HCT116 (cell line): ENCODE measurements at places on chromosomes 7 and 10. TPM values are rescaled to one million over a fixed set of nuclear protein-coding genes. Genes with fewer than 3 reads are reported as not detected.

The PALS2 gene
- total RNA-seq = 44.6 TPM

DNA sequence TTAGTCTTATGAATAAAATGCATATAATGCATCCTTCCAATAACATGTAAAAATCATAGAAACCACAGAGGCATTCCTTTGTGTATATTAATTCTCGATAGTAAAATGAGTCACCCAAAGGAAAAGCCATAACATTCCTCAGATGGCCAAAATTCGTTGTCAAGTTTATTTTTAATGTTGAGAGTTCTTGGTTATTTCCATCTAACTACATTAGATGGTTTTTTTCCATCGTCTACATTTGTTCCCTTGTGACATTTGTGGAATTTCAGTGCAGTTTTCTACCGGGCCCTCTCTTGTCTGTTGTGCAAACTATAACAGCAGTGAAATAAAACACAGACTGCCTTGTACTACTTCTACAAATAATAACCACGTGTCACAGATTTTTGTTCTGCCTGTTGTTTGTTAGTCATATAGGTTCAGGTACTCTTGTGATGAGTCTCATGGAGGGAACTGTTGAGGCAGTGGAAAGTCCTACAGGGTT is 54.7 kb upstream of the CCAR1 start:
- peaks cover 11% of the 10 kb centered on the region for H3K4me1 ChIP-seq
- no peaks in the 10 kb centered on the region; the same call in 1 of the 2 replicates for H3K36me3 ChIP-seq
- no peaks in the 10 kb centered on the region for H3K27me3 ChIP-seq
- no peak overlapping the region for H3K4me3 ChIP-seq
- DNase-seq = no peak

DNA sequence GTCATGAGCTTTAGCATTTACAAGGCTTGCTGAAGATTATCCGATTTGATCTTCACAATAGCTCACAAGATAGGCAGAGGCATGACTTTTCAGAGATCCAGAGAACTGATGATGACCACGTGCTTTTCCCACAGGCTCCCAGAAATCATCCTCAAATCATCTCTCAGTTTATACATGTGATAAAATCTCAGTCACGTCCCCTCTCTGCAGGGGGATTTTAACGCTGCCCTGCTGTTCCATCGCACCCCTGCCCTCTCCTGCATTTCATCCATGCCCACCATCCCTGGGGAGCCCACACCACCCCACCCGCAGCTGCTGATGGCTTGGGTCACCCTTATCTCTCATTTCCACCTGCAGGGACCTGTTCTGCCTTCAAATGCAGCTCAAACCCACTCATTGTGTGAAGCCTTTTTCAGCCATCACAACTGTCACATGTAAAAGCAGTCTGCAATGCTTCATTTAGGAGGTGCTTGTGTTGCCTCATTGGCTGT is 141.8 kb downstream of the DIP2C start:
- H3K27ac ChIP-seq = no peak overlapping the region
- no peak overlapping the region for H3K4me3 ChIP-seq
- H3K4me1 ChIP-seq = peaks cover 7% of the 10 kb centered on the region; the same call in 1 of the 2 replicates
- DNase-seq = no peak
- no peaks in the 10 kb centered on the region for H3K36me3 ChIP-seq
- H3K27me3 ChIP-seq = no peaks in the 10 kb centered on the region

The PRSS2 gene
- total RNA-seq = 36.8 TPM

GRCh38 chr7:150951521-150951920 is 26.6 kb downstream of the KCNH2 start:
- no peak for DNase-seq
- H3K4me1 ChIP-seq = no peaks in the 10 kb centered on the region
- no peak overlapping the region for H3K4me3 ChIP-seq
- no peaks in the 10 kb centered on the region for H3K36me3 ChIP-seq
- no peak overlapping the region for H3K27ac ChIP-seq

GRCh38 chr10:78605800-78606350 is 462.9 kb upstream of the ZMIZ1 start:
- no peaks in the 10 kb centered on the region for H3K4me1 ChIP-seq
- H3K27me3 ChIP-seq = peaks cover 4% of the 10 kb centered on the region; the same call in 1 of the 2 replicates
- H3K4me3 ChIP-seq = no peak overlapping the region

The CYP26C1 gene
- 0.07 TPM for total RNA-seq

GRCh38 chr7:47460251-47460989 is 121.5 kb downstream of the TNS3 start:
- peaks cover 7% of the 10 kb centered on the region for H3K4me1 ChIP-seq
- DNase-seq = no peak
- no peaks in the 10 kb centered on the region for H3K36me3 ChIP-seq
- no peak overlapping the region for H3K4me3 ChIP-seq
- no peak overlapping the region for H3K27ac ChIP-seq
- H3K27me3 ChIP-seq = no peaks in the 10 kb centered on the region

- H3K27me3 ChIP-seq = peaks cover 37% of the 10 kb centered on the region
- H3K4me3 ChIP-seq = no peak overlapping the region
- H3K4me1 ChIP-seq = no peaks in the 10 kb centered on the region
- H3K36me3 ChIP-seq = no peaks in the 10 kb centered on the region
- no peak for DNase-seq
- H3K27ac ChIP-seq = no peak overlapping the region
Observed at GRCh38 chr7:98629001-98629431, 11.9 kb downstream of the NPTX2 start.

DNA sequence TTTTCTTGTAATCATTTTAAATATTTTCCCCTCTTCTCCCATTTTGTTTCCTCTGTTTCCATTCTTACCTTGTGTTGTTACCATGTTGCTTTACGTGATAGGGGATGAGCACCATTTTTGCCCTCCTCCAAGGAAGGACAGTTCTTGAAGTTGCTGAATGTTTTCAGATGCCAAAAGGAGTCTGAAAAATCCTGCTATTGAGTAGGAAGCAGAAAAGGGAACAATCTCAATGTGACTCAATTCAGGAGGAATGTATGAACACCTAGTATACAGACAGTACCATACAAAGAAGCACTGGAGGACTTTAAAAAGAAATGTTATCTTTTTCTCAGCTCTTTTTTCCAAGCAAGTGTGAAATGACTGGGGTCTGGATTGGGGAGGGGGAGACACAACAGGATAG is 5.1 kb upstream of the NAMPT start:
- H3K36me3 ChIP-seq = no peaks in the 10 kb centered on the region
- no peak overlapping the region for H3K4me3 ChIP-seq
- no peak for DNase-seq
- H3K27ac ChIP-seq = no peak overlapping the region
- H3K27me3 ChIP-seq = no peaks in the 10 kb centered on the region

The SPDYE11 gene
- total RNA-seq = not detected

- no peak overlapping the region for H3K27ac ChIP-seq
- no peaks in the 10 kb centered on the region for H3K27me3 ChIP-seq
- no peaks in the 10 kb centered on the region for H3K36me3 ChIP-seq
- H3K4me3 ChIP-seq = no peak overlapping the region
- DNase-seq = no peak
Observed at GRCh38 chr10:96919785-96920430, 87.8 kb downstream of the LCOR start.

- H3K4me1 ChIP-seq = no peaks in the 10 kb centered on the region
- no peak overlapping the region for H3K27ac ChIP-seq
- no peaks in the 10 kb centered on the region for H3K36me3 ChIP-seq
- H3K4me3 ChIP-seq = no peak overlapping the region
- no peak for DNase-seq
Observed at GRCh38 chr10:78327778-78328591, 294.3 kb downstream of the RPS24 start.

- no peak for DNase-seq
- peaks cover 81% of the 10 kb centered on the region for H3K4me1 ChIP-seq
- H3K36me3 ChIP-seq = no peaks in the 10 kb centered on the region
Observed at GRCh38 chr7:80155374-80155773, 20.7 kb downstream of the GNAI1 start.

- H3K27me3 ChIP-seq = no peaks in the 10 kb centered on the region
- peaks cover 6% of the 10 kb centered on the region for H3K4me1 ChIP-seq
- DNase-seq = no peak
- H3K36me3 ChIP-seq = no peaks in the 10 kb centered on the region
Observed at GRCh38 chr10:26682931-26683330, 14.6 kb upstream of the PDSS1 start.

DNA sequence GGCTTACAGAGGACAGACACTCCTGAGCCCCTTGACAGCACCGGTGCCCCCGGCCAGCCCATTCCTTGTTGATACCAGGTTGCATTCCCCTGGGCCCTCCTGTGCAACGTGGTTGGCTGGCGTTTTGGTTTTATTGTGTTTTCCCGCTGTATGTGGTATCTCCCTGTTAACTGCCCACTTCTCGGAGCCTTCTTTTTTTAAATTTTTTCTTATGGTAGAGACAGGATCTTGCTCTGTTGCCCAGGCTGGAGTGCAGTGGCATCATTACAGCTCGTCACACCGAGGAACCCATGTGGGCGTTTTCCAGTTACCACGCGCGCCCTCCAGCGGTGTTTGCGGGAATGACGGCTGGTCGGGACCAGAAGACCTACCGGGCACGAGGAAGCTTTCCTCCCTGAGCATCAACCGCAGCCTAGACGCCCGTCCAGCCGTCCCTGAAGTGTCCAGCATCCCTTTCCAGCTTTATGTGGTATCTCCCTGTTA is 16.9 kb upstream of the ZFAND2A start:
- peak; percentile 72 for DNase-seq
- H3K27ac ChIP-seq = peak overlapping the region; percentile 41; the same call in 1 of the 2 replicates
- peak overlapping the region; percentile 39 for H3K4me3 ChIP-seq
- H3K4me1 ChIP-seq = peaks cover 10% of the 10 kb centered on the region

- H3K36me3 ChIP-seq = no peaks in the 10 kb centered on the region
- H3K27ac ChIP-seq = no peak overlapping the region
- H3K4me3 ChIP-seq = no peak overlapping the region
- no peaks in the 10 kb centered on the region for H3K4me1 ChIP-seq
- no peak for DNase-seq
Observed at GRCh38 chr7:47192978-47193377, 388.9 kb downstream of the TNS3 start.
